CD4-positive, alpha-beta T cell treated with Interleukin-4 for 1 hour (primary cell): ENCODE measurements at places on chromosomes 1 and 21.
A peak's percentile ranks its signal among the peaks of the same experiment; 100 is the strongest.

GRCh38 chr21:15437883-15438282, 291.9 kb upstream of the USP25 start:
- no peak for DNase-seq

DNA sequence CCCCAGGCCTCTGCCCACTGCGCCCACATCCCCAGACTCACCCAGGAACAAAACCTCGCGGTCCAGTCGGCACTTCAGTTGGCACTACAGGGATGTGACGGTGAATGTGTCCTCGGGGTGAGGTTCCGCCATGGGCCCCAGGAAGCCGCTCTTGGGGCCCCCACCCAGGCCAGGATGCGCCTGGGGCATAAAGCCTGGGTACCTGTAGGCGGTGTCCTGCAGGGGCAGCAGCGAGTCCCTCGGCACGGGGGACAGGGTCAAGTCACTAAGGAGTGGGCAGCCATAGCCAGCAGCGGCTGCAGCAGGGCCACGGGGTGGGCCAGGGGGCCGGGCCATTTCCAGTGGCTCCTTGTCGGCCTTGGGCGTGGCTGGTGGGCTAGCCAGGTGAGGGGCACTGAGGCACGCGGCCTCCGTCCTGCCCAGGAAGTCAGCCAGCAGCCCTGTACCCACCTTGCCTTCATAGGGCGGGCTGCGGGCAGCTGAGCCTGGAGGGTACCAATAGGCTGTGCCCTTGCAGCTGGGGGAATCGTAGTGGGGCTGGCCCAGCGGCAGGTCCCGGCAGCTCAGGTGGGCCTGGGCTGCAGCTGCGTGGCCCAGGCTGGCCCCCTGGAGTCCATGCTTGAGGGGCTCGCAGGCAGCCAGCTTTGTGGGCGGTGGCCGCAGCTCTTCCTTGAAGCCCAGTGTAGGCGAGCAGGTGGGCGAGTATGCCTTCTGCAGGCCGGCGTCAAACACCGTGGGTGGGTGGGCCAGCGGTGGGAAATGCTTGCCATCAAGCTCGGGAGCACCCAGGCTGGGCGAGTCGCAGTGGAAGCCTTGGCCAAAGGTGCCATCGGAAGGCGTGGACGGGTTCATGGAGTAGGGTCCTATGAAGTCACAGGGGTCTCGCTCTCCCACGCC, 56.5 kb downstream of the AHDC1 start:
- DNase-seq: no peak

DNA sequence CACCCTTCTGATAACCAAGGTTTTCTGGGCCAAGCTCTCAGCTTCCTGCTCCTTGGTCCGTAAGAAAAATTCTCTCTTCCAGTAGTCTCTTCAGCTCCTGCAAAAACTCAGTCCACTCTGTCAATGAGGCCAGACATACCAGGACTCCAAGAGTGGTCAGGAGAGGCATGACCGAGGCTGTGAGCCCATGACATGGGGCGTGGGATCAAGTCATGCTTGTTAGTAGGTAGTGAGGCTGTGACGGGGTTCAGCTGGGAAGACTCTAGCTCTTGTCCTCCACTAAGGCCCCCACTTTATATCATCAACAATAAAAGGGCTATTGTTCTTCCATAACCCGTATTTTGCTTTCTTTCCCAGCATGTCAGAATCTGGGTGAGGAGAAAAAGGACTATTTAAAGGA, 10.1 kb upstream of the HCRTR1 start:
- DNase-seq: no peak

- no peak for DNase-seq
These were observed 28.7 kb upstream of the DISP1 start for GRCh38 chr1:222786121-222786520.

GRCh38 chr1:218817691-218818465, 355.8 kb upstream of the LYPLAL1 start:
- DNase-seq: no peak

GRCh38 chr21:37811711-37812110, 104.5 kb downstream of the KCNJ6 start:
- DNase-seq: no peak

GRCh38 chr21:44492567-44493385, 37.5 kb downstream of the LRRC3 start:
- DNase-seq: no peak

DNA sequence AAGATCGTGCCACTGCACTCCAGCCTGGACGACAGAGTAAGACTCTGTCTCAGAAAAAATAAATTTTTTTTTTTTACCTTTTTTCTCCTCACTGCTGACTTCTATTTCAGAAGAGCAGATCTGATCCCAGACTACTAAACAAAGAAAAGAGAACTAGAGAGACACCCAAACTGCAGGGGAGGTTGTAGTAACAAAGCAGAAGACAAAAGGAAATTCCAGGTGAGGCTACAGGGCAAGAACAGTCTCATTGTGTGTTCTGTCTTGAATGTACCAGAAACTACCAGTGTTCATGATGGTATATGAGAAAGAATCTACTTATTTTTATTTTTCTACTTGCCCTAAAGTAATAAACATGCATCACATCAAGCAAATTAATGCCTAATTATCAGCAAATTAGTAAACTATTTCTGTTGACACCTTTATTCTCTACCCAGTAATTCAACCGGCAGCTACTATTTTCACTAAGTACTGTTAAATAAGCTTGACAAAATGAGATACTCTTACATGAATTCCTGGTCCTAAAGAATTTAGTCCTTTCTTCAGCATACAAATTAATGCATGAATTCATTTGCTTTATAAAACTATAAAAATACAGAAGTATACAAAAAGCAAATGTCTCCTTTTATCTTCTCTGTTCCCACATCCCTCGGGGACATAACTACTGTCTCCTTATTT, 40.6 kb downstream of the ARID4B start:
- DNase-seq: no peak

- no peak for DNase-seq
These were observed 70.2 kb downstream of the ESRRG start for GRCh38 chr1:216653001-216653400.

- DNase-seq: no peak
These were observed 1.8 kb downstream of the PTTG1IP start for GRCh38 chr21:44871576-44872269.

DNA sequence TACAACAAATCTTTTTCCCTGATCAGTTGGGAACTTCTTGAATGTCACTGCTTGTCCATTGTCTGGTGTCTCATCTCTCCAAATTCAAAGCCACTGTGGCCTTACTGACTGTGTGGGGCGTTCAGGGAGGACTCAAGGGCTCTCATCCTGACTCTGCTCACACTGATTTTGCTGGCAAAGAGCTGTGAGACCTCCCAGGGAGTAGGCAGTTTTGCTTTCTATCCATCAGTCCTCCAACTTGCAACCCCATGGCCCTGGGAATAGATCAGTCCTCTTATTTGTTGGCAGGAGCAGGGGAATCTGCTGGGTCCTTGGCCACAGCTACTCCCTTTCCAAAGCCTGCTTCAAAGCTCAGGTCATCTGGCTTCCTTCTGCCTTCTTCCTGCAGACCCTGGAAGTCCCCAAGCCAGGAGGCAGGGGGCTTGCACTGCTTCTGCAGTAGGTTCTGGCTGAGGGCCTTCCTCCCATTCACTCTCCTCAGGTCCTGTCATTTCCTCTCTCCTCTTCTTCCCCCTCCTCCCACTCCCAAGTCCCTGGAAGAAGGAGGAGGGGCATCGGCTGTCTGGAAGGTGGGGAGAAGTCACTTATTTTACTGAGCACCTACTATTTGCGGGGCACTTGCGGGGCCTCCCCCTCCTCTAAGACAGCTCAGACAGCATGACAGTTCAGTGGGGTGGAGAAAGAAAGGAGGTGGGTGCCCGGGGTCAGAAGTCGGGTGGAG, 876 bp upstream of the NAV1 start:
- no peak for DNase-seq

DNA sequence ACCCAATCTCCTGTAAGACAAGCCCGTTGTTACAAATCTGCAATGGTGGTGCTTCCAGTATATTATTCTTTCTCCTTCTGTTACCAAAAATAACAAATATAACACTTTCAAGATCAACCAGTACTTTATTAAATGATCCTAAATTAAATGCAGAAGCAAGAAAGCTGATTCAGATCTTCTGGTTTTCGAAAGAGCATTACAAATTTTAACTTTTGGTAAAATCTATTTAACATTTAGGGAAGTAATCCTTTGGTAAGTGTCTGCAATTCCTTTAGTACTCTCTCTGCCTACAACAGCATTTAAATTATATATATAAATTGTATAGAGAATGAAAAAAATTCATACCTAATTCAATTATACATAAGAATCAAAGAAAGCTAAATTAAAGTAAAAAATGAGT, 198.6 kb upstream of the HMCN1 start:
- DNase-seq: no peak

GRCh38 chr1:40107290-40107959, 10.4 kb upstream of the PPT1 start:
- DNase-seq: no peak

GRCh38 chr1:245395680-245396079, 240.9 kb downstream of the KIF26B start:
- DNase-seq: no peak

DNA sequence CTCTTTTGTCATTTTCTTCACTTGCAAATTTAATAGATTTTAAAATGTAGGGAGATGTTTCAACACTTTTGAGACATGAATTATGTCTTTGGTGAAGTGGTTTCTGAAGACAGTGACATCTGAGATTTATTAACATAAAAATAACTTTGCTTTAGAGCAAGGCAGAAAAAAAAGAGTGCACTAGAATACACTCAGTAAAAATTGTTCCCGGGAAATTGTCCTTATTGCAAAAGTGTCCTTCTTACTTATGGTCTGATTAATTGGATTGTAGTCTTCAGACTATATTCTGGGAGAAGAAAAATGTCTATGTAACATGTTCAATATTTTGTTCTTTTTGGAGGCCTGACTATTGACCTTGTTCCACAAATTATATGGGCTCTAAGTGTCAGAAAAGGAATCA, 468.5 kb downstream of the NCAM2 start:
- DNase-seq: no peak

DNA sequence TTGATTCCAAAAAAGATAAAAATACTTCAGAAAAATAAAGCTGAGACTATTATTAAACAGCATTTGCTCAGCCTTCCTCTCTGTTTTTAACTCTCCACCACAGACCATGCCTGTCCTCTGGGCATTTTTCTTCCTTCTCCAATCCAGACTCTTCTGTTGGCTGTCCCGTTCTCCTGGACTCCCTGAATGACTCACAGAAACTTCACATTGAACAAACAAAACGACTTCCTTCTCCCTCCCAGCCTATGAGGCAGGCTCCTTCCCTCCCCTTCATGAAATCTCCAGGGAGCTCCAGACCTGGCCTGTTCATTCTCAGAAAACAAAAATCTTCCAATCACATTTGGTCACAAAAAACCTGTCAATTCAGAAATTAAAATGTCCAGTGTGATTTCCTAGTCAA, 421.3 kb downstream of the NPHP4 start:
- DNase-seq: no peak

- DNase-seq: no peak
These were observed 366.3 kb downstream of the HHAT start for GRCh38 chr1:210695026-210695425.

DNA sequence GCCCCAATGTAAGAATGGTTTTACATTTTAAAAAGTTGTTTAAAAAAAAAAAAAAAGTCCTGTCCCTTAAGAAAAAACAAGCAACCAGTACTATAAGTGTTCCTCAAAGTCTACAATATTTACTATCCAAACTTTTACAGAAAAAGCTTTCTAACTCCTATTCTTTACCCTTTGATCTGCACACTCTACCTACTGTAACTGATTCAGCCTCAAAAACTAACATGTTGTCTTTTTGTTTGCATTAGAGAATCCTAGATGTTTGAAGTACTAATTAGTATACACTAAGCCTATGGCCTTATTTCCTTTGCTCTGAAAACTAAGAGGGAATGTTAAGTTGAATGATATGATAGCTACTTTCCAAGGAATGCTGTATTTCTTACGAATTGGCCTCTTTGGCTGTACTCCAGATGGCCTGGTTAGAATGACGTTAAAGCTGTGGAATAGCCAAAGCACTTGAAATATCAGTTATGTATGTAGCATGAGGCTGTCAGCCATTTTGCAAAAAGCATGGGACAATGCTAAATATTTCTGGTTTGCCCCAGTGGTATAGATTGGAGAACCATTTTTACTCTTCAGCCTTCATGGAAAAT, 234.8 kb downstream of the GPR52 start:
- no peak for DNase-seq

GRCh38 chr1:198499588-198499987, 40.9 kb downstream of the ATP6V1G3 start:
- no peak for DNase-seq

GRCh38 chr1:87572891-87573290, 244.2 kb downstream of the LMO4 start:
- DNase-seq: no peak

DNA sequence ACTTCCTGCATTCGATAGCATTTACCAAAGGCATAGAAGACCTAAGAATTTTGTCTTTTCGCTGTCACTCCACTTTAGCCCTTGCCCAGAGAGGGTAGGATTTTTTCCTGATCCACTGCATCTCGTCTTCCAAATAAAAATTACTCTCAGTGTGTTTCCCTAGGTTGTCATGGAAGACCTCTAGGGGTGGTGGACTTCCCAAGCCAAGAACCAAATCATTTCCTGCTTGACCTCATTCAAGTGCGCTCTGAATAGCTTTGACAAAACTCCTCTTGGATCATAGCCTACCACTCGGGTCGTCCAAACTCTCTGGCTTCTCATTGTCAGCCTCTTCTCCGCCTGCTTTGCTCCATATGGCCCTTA, 431 bp upstream of the C1orf52 start:
- no peak for DNase-seq

- no peak for DNase-seq
These were observed 95.0 kb upstream of the GORAB start for GRCh38 chr1:170436928-170437327.

DNA sequence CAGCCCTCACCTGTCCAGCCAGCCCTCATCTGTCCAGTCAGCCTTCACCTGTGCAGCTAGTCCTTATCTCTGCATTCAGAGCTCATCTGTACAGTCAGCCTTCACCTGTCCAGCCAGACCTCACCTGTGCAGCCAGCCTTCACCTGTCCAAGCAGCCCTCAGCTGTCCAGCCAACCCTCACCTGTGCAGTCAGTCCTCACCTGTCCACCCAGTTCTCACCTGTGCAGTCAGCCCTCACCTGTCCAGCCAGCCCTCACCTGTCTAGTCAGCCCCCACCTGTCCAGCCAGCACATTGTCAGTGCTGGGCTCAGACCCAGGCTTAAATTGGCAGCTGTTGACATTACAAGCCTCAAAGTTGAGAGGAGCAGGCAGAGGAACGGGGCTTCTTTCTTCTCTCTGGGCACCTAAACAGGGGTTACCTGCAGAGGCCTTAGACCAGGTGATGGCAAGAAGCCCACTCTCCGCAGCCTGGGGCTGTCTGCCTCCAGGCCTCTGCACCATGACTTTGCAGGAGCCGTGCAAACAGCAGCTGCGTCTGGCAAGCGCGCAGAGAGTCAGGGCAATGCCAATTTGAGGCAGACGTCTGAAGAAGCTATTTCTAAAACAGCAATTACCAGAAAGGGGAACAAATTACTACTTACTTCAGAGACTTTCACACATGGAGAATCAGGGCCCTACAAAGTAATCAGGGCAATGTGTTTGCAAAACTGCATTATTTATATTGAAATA, 506.1 kb downstream of the NPHP4 start:
- no peak for DNase-seq

DNA sequence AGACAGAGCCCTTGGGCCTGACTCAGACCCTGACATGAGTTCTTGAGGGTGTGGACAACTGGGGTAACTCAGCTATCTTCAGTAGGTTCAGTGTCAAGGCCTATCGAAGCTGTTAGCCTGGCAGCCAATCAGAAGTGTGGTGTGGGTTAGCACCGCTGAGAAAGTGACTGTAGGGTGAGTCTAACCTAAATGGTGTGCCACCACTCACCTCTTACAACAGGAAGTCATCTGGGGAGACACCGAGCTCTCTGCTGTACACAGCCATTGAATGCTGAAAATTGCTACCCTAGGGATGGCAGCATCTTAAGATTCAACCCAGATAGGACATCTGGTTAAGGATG, 44.6 kb downstream of the RASSF5 start:
- peak; percentile 87 for DNase-seq

- peak; percentile 8 for DNase-seq
These were observed 100.8 kb downstream of the DMRTB1 start for GRCh38 chr1:53559854-53560580.
